ENCODE measurements at places on chromosomes 3 and 15.

- DNase-seq, result no peak
Measured at GRCh38 chr15:88021601-88022000, 234.9 kb downstream of the NTRK3 start.

DNA sequence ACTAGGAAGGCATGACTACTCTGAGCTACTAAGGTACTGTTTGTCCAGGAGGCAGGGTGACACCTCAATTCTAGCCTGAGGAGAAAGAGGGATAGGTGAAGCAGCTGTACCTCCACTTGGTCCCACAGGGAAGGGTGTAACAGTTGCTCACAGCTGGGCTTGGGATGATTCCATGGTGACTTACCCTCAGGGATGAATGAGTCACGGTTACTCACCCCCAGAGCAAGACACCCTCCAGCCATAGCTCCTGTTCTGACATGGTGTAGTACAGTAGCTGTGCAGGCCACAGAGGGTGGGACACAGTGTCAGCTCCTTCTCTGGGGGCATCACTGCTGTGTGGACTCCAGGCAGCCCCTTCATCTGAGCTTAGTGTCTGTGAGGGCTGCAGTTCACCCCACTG lies 868.6 kb upstream of the SEMA6D start:
- no peak for DNase-seq

- no peak for DNase-seq
Measured at GRCh38 chr15:61685534-61685933, 374.7 kb downstream of the VPS13C start.

GRCh38 chr3:124592658-124593441 lies 137.4 kb upstream of the UMPS start:
- no peak for DNase-seq

GRCh38 chr15:89144491-89144890 lies 56.2 kb downstream of the ABHD2 start:
- DNase-seq, result no peak

GRCh38 chr15:49379996-49380395 lies 43.0 kb upstream of the FGF7 start:
- DNase-seq, result no peak

DNA sequence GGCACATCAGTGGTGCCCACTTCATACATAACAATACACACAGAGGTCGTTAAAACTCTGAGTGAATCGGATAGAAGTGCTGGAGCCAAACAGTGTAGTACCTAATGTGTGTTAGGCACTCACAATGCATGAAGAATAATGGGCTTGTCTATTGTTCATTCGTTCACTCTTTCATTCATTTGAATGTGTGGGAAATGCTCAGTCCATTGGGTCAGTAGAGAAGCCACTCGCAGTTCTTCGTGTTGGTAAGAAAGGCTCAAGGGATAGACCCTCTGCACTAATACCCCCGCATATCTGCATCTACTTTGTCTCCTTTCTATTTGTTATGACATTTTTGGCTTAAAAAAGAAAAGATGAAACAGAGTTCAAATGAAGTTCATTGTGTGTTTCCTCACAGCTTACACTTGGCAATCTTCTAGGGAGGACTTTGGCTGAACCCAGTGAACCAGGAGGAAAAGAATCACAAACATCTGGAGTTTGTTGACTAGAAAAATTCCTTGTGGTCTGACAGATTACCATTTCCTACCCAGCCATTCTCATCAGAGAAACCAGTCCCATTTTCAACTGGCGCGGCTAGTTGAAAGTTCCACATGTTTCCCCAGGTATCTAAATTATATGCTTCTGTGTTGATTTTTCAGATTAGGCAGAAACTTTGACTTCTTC lies 32.8 kb upstream of the MFSD1 start:
- DNase-seq, result no peak

GRCh38 chr3:77039606-77040171 lies at the start of gene ROBO2:
Gene ROBO2, plus strand, starts transcription at chr3:77040099. Its CDS starts 687 bp downstream, at chr3:77040786.
- no peak for DNase-seq

DNA sequence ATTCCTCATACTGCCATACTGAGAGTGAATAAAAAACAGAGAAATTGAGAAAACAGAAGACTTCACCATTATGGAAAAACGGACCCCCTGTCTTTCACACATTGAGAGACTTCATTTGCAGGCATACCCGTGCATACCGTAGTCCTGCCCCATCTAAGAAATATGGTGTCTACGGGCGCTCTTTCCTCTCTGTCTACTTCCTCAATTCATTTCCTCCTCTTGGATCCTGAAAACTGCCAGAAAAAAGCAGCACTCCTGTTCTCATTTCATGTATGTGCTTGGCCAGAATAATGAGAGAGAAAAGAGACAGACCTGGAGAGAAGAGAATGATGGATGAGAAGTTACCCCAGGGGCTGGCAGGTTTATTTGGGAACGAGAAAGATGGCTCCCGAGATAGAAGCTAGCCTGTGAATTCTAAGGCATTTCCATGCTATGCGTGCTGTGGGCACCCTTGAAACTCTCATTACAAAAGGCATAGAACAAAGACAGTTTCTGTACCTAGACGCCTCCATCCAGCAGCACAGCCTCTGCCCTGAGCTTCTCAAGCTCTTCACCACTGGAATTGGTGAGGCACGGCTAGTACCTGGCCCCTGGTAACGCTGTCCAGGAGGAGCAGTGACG lies 62.5 kb upstream of the EPHB3 start:
- DNase-seq, result no peak

GRCh38 chr15:80878867-80879250 lies 99.7 kb downstream of the CEMIP start:
- DNase-seq, result no peak

DNA sequence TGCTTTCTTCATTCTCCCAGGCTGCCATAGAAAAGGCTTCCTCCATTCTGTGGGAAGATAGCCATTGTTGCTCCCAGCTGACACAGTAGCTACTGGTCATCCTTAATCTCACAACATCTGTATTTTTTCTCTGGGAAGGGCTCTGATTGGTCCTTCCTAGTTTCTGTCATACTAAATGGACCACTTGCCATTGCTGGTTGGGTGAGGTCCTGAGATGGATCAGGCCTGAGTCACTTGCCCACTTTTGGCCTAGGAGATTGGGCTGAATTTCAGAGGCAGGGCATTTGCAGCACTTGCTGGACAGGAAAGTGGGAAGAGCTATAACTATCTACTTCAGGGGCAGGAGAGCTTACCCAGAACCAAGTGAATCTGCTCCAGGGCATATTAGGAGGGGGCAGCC lies 106.5 kb upstream of the PROK2 start:
- DNase-seq, result no peak

- DNase-seq, result no peak
Measured at GRCh38 chr3:131846296-131846924, 188.4 kb downstream of the CPNE4 start.

DNA sequence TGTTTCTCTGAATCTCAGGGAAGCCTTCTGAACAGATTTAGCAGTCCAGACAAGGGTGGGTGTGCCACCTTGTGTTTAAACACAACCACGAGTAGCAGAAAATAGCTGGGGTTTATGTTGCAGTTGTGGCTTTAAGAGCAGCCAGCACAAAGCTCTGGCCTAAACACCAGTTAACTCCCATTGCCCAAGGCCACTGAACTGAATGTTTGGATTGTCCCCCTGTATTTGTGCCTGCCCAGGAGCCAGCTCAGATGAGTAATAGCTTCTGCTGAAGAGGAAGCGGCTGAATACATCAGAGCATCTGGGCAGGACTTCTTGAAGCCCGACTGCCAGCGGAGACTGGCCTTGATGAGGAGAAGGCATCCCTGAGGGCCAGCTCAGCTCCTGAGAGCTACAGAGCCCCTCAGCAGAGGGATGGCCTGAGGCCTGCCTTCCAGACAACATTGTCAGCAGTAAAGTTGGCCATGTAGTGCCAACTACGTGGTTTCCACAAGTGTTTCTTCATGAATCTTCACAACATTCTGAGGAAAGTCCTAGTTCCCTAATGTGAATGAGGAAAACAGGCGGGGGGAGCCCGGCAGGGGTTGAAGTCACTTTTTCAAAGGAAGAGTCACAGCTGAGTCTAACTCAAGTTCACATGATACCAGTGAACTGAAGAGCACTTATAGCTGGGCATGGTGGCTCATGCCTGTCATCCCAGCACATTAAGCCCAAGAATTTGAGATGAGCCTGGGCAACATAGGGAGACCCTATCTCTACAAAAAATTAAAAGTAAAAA lies 65.8 kb upstream of the ZBTB38 start:
- DNase-seq, result no peak

DNA sequence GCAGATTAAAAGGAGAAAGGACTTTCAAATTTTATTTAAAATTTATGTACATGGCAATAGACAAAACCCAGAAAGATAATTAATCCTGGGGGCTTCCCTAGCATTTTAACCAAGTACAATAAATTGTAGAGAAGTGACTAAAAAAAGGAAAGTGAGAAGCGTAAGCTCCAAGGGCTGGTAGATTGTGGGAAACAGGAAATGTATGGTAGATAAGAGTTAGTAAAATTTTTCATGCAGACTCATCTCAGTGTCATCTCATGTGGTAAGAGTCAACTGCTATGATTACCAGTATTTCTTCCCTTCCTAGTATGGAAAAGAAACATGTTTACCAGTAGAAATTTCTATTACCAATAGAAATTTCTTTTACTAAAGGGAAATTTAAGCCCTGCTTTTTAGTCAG lies 464.3 kb upstream of the AGTR1 start:
- DNase-seq, result no peak

DNA sequence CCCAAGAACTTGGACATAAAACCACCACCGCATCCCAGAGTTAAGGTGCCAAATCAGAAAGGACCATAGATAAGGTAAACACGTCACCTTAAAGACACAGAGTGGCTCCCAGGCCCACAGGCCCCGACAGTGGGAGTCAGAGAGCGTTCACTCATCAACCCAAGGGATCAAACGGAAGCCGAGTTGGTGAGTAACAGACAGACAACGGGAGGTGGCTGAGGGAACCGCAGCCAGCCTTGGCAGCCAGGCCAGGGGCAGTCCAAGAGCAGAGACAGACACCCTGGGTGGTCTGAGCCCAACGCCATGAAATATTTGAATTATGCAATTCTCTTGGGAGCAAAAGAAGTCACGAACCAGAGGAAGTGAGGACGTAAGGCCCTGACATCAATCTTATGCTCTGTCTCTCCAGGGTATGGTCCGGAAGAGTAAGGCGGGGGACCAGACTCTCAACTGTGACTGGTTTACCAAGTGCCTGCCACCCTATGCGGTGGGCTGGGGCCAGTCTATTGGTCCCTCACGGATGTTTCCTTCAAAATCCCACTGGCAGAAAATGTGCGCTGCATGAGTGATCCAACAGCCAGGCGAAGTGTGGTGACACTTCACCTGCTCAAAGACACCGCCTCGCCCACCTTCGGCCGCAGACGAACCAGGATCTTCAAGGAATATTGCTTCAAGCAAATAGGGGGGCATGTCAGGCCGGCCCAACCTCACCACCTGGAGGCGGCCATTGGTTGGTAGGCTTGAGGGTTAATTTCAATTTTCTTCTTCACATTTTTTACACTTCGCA lies 34.3 kb downstream of the TMEM44 start:
- no peak for DNase-seq

- no peak for DNase-seq
Measured at GRCh38 chr3:197782230-197782629, 8.8 kb upstream of the LRCH3 start.

GRCh38 chr15:33679061-33679460 lies 289.2 kb upstream of the CHRM5 start:
- no peak for DNase-seq

GRCh38 chr15:85367741-85368140 lies 12.7 kb upstream of the AKAP13 start:
- DNase-seq, result no peak

DNA sequence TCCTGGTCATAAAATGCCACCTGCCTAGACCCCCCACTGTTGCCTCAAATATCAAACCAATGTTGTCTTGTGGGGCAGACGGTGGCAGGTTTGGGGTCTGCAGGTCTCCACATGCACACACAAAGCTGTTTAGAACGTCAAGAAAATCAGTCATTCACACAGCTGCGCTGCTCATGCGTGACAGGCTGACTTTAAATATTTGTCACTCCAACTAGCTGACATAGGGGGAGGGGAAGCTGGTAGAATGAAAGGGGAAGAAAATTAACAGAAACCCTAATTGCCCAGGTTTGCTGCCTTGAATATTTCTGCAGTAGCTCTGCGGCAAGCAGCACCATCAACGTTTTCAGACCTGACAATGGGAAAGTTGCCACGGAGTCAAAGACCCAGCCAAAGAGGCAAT lies 201.8 kb downstream of the ABHD5 start:
- DNase-seq, result no peak

DNA sequence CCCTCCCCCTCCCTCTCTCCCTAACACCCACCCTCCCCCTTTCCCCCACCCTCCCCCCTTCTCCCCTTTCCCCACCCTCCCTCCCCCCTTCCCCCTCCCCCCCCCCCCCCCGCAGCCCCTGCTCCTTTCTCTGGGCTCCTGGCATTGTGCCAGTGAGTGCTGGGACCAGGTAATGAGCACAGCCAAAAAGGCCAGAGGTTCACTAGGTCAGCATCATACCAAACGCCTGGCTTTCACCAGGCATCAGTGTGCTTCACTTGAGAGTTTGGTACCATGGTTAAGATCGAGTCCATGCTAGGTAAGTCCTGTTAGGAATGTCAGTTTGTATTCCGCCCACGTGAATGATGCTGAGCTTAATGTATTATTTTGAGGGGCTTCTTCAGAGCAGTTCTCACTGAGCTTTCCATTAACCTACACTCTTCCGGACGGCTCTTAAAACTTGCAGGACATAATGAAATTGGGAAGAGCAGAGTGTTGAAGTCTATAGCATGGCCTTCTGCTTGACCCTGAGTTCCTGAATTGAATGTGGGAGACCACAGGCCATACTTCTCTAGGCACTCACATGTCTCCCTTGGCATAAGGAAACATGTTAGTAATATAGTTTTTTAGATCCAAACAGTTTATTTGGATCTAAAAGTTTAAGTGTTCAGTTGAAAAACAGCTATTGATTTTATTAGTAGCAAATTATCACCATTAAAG lies 45.6 kb downstream of the SENP2 start:
- DNase-seq, result no peak

- DNase-seq, result no peak
Measured at GRCh38 chr15:30827625-30828303, 76.0 kb upstream of the FAN1 start.

GRCh38 chr3:95312650-95313049 lies 1249.8 kb downstream of the NSUN3 start:
- no peak for DNase-seq

DNA sequence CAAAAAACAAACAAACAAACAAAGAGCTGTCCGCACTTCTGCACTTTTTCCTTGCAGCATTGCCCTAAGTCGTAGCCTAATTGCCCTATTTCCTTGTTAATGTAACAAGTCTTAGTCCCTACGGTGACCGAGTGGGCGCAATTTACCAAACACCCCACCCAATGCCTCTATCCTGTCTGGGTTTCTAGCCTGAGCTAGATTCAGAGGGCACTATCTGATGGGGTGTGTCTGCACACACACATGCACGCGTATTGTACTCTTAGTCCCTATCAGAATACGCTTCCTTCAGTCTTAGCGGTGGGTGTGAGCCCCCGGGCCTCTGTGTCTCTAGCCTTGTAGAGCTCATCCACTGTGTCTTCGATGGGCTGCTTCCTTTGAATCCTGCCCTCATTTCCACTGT lies 125.9 kb upstream of the DLG1 start:
- DNase-seq, result no peak

All from stimulated activated CD4-positive, alpha-beta T cell treated with anti-CD3 and anti-CD28 coated beads, Interleukin-15, amount 100 ng/mL, for 1 hour (primary cell).